ENCODE measurements at places on chromosomes 7 and 10.
A peak's percentile ranks its signal among the peaks of the same experiment; 100 is the strongest.

DNA sequence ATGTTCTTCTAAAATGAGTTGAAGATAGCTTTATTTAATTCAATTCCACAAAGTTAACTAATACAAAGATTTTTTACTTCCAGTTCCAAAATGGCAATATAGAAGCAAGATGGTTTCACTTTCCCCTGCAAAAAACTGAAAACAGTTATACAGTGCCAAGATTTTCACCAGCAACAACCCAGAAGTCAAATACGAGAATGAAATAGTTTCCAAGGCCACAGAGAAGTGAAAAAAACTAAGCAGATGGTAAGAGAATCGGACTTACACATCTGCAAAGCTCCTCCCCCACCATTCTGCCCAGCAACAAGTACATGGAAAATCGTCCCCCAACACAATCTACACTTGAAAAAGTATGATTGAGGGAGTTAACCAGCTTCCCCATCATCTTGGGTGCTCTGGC is 30.3 kb upstream of the KEL start:
- DNase-seq = no peak

DNA sequence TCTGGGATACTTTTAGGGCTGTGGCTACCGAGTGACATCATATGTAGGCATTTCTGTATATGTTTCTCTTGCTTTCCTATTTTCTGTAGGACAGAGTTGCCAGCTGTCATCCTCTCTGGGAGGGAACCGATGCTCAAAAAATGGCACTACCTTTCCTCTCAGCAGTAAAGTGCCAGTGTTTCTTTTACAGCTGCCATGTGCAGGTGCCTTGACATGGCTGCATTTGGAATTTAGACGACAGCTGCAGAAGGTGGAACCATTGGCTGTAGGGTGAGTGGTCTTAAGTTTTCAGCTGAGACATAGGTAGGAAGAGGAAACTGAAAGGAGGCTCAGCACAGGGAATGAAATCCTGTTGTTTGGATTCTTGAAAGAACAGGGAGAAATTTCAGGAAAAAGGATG is 20.2 kb upstream of the RPA3 start:
- no peak for DNase-seq

DNA sequence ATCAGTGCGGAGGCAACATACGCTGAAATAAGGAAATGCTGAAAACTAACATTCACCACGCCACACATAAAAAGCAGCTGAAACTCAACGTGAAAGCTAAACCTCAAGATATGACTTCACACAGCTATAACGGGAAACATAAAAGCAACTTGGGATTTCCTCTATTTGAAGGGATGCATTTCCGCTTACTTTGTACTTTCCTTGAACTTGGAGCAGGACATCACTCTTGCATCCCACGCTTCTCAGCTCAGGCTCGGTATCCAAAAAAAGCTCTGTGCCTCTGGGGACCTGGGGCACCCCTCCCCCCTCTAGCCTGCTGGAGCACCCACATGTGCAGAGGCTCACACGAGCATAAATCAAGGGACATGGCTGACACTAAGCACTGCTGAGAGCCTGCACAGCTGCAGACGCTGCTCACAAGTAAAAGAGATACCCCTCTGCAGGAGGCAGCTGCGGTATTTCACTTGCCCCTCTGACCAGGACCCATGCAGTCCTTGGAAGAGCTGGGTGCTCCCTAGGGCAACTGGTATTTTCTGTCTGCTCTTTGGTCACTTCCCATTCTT is 34.2 kb downstream of the PARD3 start:
- DNase-seq = peak; percentile 28

GRCh38 chr7:97580205-97580604 is 151.7 kb upstream of the TAC1 start:
- no peak for DNase-seq
